ENCODE measurements at places on chromosomes 3 and 15.

GRCh38 chr3:44395714-44396113 lies 57.1 kb downstream of the TCAIM start:
- DNase-seq = no peak

DNA sequence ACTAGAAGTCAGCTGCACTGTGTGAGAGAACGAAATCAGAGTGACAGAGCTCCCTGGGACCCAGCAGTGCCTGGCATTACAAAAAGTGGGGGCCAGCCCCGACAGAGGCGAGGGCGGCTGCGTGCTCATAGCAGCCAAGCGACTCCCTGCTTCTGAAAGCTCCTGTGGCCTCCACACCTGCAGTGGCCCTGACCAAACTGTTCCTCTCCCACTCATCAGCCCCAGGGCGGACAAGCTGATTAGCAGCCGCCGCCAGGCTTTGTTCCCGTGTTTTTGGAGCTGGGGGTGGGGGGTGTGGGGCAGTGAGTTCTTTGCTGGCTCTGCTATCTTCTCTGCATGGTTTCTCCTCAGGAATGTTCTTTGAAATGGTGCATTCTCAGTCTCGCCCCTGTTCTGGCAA lies 58.1 kb downstream of the DGKG start:
- DNase-seq = no peak

DNA sequence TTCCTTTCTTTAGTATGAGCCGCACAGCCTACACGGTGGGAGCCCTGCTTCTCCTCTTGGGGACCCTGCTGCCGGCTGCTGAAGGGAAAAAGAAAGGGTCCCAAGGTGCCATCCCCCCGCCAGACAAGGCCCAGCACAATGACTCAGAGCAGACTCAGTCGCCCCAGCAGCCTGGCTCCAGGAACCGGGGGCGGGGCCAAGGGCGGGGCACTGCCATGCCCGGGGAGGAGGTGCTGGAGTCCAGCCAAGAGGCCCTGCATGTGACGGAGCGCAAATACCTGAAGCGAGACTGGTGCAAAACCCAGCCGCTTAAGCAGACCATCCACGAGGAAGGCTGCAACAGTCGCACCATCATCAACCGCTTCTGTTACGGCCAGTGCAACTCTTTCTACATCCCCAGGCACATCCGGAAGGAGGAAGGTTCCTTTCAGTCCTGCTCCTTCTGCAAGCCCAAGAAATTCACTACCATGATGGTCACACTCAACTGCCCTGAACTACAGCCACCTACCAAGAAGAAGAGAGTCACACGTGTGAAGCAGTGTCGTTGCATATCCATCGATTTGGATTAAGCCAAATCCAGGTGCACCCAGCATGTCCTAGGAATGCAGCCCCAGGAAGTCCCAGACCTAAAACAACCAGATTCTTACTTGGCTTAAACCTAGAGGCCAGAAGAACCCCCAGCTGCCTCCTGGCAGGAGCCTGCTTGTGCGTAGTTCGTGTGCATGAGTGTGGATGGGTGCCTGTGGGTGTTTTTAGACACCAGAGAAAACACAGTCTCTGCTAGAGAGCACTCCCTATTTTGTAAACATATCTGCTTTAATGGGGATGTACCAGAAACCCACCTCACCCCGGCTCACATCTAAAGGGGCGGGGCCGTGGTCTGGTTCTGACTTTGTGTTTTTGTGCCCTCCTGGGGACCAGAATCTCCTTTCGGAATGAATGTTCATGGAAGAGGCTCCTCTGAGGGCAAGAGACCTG lies 13.2 kb downstream of the GREM1 start:
- no peak for DNase-seq

GRCh38 chr15:59437142-59437816 lies 707 bp upstream of the FAM81A start:
- DNase-seq = no peak

DNA sequence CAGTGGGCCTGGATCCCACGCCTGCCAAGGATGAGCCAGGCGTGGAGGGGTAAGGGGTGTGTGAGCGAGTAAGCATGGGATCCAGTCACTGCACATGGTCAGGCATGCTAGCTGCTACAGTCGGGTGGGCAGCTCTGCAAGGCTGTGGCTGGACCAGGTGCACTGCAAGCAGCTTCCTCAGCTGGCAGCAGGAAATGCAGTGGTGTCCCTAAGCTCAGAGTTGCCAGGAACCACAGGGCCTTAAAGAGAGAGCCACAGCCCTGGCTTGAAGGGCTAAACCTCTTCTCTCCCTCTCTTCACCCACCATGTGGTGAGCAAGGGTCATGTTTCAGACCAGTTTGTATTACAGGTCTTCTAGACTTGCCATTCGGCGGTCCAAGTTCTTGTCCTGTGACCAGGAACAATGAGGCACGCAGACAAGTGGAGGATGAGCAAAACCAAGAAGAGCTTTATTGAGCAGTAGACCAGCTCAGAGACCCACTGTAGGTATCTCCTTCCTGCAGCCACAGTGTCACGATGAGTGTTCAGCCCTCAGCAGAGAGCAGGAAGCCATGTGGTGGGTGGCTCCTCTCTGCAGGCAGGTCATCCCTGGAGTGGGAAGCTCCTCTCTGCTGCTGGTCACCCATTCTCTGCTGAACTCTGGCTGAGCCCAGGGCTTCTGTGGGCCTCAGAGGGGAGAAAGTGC lies 511.9 kb downstream of the PYDC2 start:
- no peak for DNase-seq

GRCh38 chr3:126912027-126912422 lies 70.9 kb upstream of the PLXNA1 start:
- no peak for DNase-seq

DNA sequence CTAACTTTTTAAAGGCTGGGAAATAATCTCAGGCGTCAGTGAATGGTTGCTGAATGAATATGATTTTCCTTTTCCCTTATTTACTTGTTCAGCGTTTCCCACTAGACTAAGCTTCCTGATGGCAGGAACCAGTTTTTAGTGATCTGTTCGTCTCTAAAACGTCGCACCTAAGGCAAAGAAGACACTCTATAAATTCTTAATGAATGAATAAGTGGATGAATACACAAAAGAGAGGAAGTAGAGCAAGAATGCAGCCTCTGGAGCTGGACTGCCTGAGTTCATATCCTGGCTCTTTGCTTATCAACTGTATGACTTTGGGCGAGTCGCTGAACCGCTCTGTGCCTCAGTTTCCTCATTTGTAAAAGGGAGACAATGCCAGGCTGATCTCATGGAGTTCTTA lies 38.7 kb downstream of the WNT7A start:
- DNase-seq = no peak

DNA sequence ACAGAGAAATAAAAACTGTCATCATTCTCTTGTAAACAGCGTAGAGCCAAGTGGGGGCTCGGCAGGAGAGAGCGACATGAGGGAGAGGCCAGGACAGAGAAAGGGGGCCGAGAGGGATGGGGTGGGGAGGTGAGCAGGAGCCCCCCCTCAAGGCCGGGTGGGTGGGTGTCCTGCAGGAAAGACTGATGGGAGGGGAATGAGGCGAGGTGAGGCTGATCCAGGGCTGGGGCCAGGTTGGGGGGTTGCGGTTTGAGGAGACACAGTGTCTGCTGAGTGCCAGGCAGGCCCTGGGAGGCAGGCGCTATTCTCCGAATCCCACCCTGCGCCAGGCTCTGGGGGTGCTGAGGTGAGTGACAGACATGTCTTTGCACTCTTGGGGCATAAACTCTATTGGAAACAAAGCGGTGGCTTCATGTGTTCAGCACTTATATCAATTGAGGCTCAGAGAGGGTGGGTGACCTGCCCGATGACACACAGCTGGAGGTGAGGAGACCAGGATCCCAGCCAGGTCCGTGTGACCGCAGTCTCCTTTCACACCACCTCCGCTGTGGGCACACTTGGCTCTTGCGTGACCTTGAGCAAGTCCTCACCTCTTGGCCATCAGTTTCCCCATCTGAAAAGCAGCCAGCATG lies 19.6 kb upstream of the CSPG4 start:
- DNase-seq = no peak

DNA sequence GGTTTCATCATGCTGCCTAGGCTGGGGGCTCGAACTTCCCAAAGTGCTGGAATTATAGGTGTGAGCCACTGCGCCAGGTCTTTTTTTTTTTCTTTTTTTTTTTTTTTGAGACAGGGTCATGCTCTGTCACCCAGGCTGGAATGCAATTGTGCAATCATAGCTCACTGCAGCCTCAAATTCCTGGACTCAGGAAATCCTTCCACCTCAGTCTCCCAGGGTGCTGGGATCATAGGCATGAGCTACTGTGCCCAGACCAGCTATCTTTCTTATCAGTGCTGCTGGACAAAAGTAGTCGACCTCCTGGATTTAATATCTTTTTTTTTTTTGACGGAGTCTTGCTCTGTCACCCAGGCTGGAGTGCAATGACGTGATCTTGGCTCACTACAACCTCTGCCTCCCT lies 60.8 kb downstream of the TFDP2 start:
- no peak for DNase-seq

DNA sequence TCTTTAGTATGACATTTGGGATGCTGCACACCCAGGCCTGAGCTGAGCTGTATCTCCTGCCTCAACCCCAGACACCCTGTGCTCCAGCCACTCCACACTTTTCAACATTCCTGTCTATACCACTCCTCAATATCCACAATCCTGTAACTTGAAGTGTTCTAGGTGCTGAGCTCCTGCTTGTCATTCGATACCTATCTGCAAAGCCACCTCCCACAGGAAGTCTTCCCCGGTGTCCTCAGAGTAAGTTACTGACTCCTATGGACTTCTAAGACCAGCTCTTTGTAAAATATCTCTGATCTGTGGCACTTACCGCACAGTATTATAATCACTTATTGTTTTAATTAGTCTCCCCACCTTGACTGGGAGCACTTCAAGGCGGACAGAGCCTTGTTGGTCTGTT lies 1.2 kb upstream of the CAV3 start:
- no peak for DNase-seq

DNA sequence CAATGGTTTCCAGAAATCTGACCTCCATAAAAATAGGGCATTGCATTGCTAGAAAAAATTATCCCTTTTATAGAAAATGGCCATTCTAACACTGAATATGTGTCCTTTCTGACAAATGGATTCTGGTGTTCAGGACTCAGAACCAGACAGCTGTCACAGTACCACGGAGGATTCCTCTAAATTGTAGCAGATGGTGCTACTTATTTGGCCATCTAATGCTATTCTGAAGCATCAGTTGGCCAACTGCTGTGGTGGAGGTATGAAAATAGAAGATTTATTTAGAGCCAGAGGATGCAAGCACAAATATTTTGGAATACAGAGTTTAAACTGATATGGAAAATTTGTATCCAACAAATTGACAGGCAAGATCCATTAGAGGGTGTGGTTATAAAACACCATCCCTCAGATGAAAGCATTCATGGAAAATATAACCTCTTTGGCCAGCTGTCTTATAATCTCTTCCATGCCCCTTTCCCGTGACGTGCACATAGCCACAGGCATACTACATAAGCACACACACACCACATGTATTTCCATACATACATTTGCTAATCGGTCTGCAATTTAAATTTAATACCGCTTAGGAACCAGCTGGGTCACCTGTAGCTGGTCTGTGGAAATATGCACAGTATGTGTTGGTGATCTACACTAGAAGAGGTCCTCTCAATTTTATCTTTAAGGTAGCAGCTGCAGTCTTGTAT lies 302.7 kb upstream of the KCNMB2 start:
- DNase-seq = no peak

DNA sequence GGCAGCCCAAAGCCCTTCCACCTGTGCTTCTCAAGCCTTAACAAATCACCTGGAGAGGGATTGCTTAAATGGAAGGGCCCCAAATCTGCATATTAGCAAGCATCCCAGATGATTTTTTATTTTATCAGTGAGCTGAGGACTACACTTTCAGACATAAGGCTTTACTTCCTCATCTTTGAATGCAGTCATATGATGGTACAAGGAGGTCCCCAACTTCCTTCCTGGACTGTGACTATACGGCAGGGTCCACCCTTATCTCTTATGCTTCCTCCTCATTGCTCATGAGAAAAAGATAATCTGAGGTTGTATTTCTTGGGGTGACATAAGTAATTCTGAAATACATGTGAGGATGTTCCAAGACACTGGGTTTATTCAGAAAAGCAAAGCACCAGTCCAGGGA lies 13.7 kb upstream of the HEG1 start:
- DNase-seq = no peak

DNA sequence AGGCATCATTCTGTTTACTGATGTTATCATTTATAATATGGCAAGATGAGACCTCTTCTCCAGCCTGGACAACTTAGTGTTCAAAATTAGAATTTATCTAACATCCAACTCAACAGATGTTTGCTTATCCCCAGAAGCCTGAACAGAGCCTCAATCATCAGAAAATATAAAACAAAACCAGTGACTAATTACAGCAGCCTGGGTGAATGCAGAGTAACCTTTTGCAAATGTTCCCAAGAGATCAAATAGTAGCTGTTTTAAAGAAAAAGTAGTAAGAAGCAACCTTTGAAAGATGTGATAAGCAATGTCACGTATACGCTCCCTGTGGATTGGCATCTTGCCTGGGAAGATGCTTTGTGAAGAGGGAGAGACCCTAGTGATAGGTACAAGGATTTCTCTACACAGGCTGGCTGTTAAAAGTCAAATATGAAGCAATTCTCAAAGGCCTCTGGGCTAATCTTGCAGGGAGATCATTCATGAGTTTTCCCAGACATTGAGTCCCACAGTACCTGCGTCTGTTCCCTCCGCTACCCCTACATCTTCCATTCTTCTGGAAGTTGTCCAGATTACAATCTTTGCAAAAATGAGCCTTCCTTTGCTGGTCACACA lies 39.3 kb upstream of the PRICKLE2 start:
- no peak for DNase-seq

DNA sequence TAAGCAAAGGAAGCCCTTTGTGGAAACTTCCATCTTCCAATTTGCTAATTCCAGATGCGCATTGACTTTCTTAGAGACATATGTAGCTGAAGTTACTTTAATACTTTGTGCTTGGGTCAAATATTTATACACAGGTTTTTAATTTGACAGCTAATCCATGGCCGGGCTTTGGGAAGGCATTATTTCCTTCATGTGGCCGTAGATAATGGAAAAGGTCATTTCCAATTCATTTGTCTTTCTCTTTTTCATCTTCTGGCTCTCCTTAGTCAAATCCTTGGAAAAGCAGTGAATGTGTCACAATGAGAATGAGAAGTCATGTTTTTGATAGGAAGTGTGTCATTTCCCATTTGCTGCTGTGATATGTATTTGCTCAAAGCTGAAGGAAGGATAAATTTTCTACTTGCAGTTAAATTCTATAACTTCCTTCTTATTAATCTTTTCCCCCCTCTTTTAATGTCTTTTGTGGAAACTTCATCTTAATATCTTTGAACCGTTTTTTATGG lies 323.3 kb downstream of the CLSTN2 start:
- no peak for DNase-seq

DNA sequence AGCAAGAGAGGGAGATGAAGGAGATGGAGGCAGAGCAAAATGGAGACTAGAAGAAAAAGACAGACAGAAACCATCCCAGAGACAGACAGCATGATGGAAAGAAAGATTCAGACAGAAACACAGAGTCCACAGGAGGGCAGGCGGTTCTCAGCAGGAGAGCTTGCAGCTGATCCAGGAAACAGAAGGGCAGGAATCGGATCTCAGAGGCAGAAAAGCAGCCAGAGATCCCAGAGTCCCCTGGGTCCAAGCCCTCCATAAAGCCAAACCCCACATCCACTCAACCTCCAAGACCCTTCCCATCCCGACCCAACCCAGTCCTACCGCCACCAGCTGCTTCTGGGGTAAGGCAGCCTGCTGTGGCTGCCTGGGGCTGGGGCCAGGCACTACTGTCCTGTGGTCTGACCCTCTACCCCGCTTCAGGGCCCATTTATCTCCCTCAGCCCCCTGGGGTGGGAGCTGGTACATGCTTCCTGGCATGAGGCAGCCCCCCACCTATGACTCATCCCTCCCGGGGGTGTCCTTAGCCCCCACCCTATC lies at the start of gene UCN2:
UCN2 (minus strand) TSS at position 400 of the 537 bp plus-strand sequence. CDS start 657 bp downstream, outside the sequence.
- DNase-seq = peak; percentile 57
